ENCODE measurements at places on chromosomes 16 and 17.

GRCh38 chr17:42092939-42093338 lies 5.3 kb downstream of the ZNF385C start:
- H3K27ac ChIP-seq, result no peak overlapping the region
- DNase-seq, result no peak
- H3K4me1 ChIP-seq, result peaks cover 5% of the 10 kb centered on the region
- H3K4me3 ChIP-seq, result no peak overlapping the region
- H3K36me3 ChIP-seq, result no peaks in the 10 kb centered on the region

- H3K27me3 ChIP-seq, result peaks cover 67% of the 10 kb centered on the region
- no peak overlapping the region for H3K27ac ChIP-seq
- no peaks in the 10 kb centered on the region for H3K4me1 ChIP-seq
- DNase-seq, result no peak
- no peaks in the 10 kb centered on the region for H3K36me3 ChIP-seq
Observed at GRCh38 chr17:34567691-34568465, 11.5 kb upstream of the TMEM132E start.

- H3K4me3 ChIP-seq, result no peak overlapping the region
- no peaks in the 10 kb centered on the region for H3K27me3 ChIP-seq
- H3K36me3 ChIP-seq, result no peaks in the 10 kb centered on the region
- no peak for DNase-seq
Observed at GRCh38 chr16:83051451-83051850, 424.7 kb downstream of the CDH13 start.

- H3K4me1 ChIP-seq, result peaks cover 27% of the 10 kb centered on the region
- no peak overlapping the region for H3K4me3 ChIP-seq
- H3K36me3 ChIP-seq, result no peaks in the 10 kb centered on the region
- DNase-seq, result peak; percentile 56
Observed at GRCh38 chr16:56258508-56259424, 67.5 kb downstream of the GNAO1 start.

DNA sequence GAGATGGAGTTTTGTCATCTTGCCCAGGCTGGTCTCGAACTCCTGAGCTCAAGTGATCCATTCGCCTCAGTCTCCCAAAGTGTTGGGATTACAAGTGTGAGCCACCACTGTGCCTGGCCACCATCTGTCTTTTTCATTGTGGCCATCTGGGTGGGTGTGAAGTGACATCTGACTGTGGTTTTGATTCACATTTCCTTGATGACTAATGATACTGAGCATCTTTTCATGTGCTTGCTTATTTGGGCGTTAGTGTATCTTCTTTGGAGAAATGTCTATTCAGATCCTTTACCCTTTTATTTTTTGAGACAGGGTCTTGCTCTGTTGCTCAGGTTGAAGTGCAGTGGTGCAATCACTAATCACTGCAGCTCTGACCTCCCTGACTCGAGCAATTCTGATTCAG lies 53.9 kb upstream of the ERN1 start:
- no peak for DNase-seq
- H3K4me3 ChIP-seq, result no peak overlapping the region
- no peaks in the 10 kb centered on the region for H3K27me3 ChIP-seq
- H3K36me3 ChIP-seq, result no peaks in the 10 kb centered on the region

GRCh38 chr16:58462089-58462488 lies 37.9 kb upstream of the NDRG4 start:
- no peak overlapping the region for H3K27ac ChIP-seq
- H3K36me3 ChIP-seq, result no peaks in the 10 kb centered on the region
- no peak overlapping the region for H3K4me3 ChIP-seq
- H3K27me3 ChIP-seq, result peaks cover 34% of the 10 kb centered on the region
- DNase-seq, result no peak

DNA sequence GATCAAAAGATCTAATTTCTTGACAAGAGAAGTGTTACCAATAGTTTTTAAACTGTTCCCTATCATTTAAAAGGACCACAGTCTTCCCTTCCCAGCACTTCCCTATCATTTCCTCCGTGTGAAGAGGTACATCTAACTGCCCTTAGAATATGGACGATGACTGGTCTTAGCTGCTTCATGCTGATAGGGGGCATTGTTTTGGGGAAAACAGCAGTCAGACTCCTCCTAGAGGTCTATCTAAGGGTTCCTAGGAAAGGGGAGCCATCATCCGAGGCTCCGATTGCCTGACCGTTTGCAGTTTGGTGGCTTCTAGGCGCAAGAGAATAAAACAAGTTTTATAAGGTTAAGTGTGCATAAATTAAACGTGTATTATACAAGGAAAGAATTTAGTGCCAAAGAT lies 7.1 kb downstream of the FZD2 start:
- DNase-seq, result no peak
- H3K27me3 ChIP-seq, result no peaks in the 10 kb centered on the region
- H3K4me1 ChIP-seq, result peaks cover 14% of the 10 kb centered on the region
- no peaks in the 10 kb centered on the region for H3K36me3 ChIP-seq
- H3K27ac ChIP-seq, result no peak overlapping the region

- no peaks in the 10 kb centered on the region for H3K27me3 ChIP-seq
- no peaks in the 10 kb centered on the region for H3K4me1 ChIP-seq
- DNase-seq, result no peak
- H3K36me3 ChIP-seq, result no peaks in the 10 kb centered on the region
- H3K27ac ChIP-seq, result no peak overlapping the region
Observed at GRCh38 chr17:19022747-19023146, 18.2 kb upstream of the FAM83G start.
